ENCODE measurements at places on chromosomes 1 and 21. TPM values are rescaled to one million over a fixed set of nuclear protein-coding genes. Genes with fewer than 3 reads are reported as not detected.

Gene LRP8
- 45.8 TPM for total RNA-seq

Gene CCDC181
- total RNA-seq: 0.20 TPM

Gene KIF17
- 1.4 TPM for total RNA-seq

Gene OR2L13
- not detected for total RNA-seq

Gene TSPAN2
- total RNA-seq: 1.4 TPM

Gene DYNLT4
- total RNA-seq: 0.81 TPM

Gene SELP
- total RNA-seq: not detected

Gene MXRA8
- 0.15 TPM for total RNA-seq

Gene INKA2
- total RNA-seq: 2.5 TPM

Gene CFHR5
- total RNA-seq: not detected

Gene RPS6KC1
- 12.5 TPM for total RNA-seq

Gene PCP4
- not detected for total RNA-seq

Gene FOXD2
- total RNA-seq: 0.54 TPM

Gene ZFP69
- not detected for total RNA-seq

Gene METTL13
- total RNA-seq: 45.3 TPM

Gene ESRRG
- total RNA-seq: not detected

Gene CENPS
- total RNA-seq: 29.8 TPM

Measured in A549 treated with ZK216348 at 1 μM for 4 hours (cell line).